Stimulated activated CD8-positive, alpha-beta memory T cell treated with anti-CD3 and anti-CD28 coated beads, Interleukin-4, amount 100 ng/mL, for 24 hours (primary cell): ENCODE measurements at places on chromosomes 6 and 20.

DNA sequence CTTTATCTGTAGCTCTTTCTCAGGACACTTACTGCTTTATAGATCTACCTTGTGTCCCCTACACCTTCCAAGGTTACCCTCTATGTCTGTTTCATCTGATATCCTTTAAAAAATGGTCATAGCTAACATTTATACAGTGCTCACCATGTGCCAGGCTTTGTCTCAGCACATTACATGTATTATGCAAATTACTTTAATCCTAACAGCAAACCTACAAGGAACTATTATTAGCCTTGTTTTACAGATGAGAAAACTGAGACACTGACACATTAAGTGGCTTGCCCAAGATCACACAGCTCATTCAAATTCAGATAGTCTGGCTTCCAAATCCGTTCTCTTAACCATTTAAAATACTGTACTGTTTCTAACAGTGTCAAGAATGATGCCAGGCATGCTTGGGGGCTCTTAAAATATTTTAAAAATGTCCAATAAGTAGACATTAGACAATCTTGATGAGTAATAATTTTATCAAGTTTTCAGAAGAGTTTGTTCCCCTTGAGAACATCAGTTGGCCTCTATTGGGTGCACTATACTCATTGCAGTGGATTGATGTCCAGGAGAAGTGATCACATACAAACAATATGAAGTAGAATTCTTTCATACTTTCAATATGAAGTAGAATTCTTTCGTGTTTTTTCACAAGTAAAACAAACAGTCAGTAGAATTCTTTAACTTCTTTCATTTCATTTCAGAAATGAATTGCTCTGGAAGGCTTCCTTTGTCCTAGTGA lies 69.6 kb downstream of the DNAH8 start:
- no peak for DNase-seq

- no peak for DNase-seq
Measured at GRCh38 chr6:169989594-169989993, 238.2 kb downstream of the ERMARD start.

DNA sequence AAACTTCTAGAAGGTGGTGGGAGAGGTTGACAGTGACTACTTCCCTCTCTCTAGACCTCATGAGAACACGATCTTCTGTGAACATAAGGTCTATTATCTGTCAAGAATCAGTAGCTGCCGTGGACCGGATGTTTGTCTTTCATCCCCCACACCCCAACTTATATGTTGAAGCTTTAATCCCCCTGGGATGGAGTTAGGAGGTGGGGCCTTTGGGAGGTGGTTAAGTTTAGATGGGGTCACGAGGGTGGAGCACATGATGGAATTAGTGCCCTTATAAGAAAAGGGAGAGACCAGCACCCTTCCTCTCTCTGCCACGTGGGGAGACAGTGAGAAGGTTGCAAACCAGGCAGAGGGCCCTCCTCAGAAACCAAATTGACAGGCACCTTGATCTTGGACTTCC lies 409.1 kb downstream of the QKI start:
- no peak for DNase-seq

GRCh38 chr6:45253453-45253852 lies 74.7 kb upstream of the RUNX2 start:
- no peak for DNase-seq
